ENCODE measurements at places on chromosomes 2 and 18.

- DNase-seq = no peak
These were observed at the start of gene EFEMP1 for GRCh38 chr2:55923091-55923981. TSS of gene EFEMP1 (minus strand) at chr2:55923782. CDS start at chr2:55922440, 1,342 bp downstream.

- no peak for DNase-seq
These were observed 48.6 kb downstream of the NTSR2 start for GRCh38 chr2:11621410-11621809.

GRCh38 chr2:164992818-164993217 is 37.5 kb upstream of the SLC38A11 start:
- DNase-seq = peak; percentile 28

DNA sequence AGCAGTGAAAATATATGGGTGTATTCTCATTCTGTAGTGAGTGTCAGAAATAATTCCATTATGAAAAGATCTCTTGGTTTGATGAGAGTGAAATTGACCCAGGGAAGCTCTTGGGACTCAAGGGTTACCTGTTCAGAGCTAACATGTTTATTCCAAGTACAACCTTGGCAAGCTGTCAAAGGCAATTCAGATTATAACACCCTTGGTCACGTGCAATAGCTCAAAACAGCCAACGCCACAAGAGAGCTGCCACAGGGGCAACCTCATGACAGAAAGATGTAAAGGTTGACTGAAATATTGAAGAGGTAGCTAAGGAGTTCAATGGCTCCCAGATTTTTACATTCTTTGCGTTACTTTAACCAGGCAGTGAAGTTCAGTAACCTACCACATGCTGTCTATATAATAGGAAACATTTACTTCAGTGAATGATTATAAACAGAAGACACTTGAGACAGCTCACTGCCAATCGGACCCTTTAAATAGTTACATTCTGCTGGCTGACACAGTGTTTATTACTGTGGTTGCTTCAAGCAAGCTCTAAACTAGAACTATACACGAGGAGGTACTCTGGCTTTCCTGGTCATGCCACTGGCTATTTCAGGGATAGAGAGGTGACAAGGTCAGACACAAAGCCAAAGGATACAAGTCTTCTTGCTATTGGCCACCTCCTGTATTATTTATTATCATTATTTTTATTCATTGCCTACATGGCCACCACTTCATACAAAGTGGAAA is 187.3 kb downstream of the PID1 start:
- DNase-seq = no peak

DNA sequence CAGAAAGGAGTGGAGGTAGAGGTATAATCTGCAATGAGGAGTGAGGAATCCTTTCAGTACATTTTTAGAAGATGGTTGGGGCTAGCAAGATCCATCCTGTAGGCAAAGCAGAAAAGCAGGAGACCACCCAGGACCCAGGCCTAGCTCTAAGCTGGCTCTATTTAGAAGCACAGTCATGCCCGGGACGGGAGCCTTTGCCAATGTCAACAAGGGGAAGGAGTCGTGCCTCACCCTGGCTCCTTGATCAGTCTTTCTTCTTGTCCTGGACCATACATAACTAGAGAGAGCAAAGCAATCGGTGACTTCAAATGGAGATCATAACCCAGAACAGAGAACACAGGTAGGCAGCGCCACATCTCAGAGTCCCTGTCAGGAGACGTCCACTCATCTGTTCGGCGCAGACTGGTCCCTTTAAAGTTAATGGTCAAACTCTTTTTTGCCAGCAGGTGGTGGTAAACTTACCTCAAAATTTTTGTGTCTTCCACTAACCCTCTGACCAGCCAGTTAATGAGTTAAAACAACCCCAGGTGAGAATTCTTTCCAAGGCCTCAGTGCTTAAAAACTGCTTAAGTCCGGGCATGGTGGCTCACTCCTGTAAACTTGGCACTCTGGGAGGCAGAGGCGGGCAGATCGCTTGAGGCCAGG is 8.0 kb downstream of the MC5R start:
- no peak for DNase-seq

- DNase-seq = no peak
These were observed 167.4 kb upstream of the STON1 start for GRCh38 chr2:48362515-48362914.

DNA sequence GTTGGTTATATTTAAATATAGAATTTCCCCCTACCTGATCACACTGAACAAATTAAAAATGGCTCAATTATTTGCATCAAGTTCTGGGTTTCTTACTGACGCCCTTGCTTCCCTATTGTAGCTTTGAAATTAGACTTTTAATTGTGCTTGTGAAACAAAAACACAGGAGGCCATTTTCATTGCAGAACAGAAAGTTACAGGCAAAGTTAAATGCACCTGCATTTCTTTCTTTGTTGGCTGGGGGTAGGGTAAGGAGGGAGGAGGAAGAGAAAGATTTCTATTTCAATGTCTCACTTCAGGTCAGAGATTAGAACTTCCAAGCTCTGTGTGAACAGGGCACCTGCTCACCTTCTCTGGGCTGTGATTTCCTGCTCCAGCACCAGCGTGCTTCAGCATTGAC is 199.6 kb downstream of the BCL11A start:
- no peak for DNase-seq

DNA sequence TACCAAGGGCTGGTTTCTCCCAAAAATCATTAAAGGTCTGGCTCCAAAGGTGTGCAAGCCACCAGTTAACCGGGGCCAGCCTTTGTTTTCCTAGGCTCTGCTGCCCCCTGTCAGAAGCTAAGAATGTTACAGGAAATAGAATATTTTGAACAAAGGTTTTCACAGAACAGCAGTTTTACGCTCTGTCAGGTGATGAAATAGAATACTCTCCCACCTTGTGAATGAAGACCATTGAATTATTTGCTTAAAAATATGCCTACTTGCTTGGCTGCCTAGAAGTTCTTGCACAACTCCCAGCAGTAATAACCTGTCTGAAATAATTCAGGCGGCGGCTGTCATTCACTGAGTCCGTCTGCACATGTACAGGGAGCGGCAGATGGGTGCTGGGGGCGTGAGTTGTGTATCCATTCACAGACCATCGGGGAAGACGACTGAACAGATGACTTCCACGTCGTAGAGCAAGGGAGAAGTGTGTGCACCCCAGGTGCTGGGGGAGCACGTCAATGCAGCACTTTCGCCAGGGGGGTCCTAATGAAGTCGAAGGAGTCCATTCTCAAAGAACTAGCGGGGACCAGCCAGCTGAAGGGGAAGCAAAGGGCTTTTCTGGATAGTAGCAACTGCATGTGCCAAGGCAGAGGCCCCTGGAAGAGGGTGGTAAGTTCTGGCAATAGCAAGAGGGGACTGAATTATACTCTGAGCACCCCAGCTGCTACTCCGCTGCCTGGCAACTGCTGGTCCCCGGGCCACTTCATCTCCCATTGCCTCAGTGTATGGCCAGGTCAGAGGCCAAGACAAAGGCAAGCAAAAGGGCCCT is 56.1 kb downstream of the SF3B1 start:
- DNase-seq = peak; percentile 53

GRCh38 chr18:25348386-25349130 is 3.4 kb downstream of the ZNF521 start:
- DNase-seq = no peak
